ENCODE measurements at places on chromosomes 2 and 18.

DNA sequence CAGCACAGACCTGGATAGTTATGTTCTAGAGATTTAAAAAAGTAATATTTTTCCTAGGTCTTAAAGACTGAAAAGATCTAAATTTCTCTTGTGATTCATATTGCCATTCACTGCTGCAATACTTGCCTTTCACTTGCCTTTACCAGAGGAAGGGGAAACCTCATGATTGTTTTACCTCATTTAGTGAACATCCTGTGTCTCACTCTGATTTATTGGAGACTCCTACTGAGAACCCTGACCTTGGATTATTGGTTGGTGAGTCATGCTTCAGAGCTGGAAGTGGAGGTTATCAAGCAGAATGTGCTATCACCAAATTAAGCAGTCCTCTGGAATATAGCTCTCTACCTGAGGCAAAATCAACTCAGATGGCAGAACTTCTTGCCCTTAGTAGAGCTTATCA is 500.5 kb downstream of the TSN start:
- no peak for DNase-seq

GRCh38 chr2:85259101-85259590 is 68.6 kb downstream of the TGOLN2 start:
- DNase-seq, result no peak

DNA sequence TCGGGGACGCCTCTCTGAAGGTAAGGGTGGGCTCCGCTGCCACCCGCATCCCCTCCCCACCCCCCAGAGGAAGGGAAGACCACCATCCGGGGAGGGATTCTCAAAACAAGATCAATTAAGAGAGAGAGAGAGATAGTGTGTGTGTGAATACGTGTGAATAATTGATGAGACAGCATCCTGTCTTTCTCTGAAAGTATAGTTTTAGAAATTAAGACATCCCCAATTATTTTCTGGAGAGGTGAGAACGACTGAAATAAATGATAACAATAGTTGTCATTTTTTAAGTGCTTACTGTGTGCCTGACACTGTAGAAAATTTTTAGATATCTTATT is 751 bp downstream of the IL18R1 start:
- DNase-seq, result no peak

DNA sequence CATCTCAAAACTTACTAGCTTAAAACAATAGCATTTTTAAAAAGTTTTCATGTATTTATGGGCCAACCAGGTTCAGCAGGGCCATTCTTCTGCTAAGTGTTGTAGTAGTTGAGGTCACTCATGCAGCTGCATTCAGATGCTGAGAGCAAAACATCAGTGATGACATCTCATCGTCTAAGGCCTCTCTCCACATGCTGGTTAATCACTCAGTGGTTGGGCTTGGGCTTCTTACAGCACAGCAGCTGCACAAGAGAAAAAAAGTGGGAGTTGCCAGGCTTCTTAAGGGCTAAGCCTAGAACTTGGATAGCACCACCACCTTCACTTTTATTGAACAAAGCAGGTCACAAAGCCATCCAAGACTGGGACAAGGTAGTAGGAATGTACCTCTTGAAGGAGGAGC is 190.3 kb downstream of the IRS1 start:
- DNase-seq, result no peak

GRCh38 chr2:189267491-189267890 is 87.9 kb upstream of the COL5A2 start:
- no peak for DNase-seq

DNA sequence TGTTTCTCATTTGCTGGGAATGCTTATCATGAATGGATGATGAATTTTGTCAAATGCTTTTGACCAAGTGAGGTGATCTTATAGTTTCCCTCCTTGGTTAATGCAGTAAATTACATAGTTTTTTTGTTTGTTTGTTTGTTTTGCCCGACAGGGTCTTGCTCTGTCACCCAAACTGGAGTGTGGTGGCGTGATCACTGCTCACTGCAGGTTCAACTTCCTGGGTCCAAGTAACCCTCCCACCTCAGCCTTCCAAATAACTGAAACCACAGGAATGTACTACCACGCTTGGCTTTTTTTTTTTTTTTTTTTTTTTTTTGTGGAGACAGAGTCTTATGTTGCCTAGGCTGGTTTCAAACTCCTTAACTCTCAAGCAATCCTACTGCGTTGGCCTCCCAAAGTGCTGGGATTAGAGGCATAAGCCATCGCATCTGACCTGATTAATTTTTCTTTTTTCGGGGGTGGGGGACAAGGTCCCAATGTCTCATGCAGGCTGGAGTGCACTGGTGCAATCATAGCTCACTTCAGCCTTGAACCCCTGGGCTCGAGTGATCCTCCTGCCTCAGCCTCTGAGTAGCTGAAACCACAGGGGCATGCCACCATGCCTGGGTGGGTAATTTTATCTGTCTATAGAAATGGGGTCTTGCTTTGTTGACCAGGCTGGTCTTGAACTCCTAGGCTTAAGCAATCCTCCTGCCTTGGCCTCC is 48.6 kb downstream of the SMAD2 start:
- DNase-seq, result no peak

- no peak for DNase-seq
Observed at GRCh38 chr2:44948565-44949328, 7.2 kb downstream of the SIX3 start.

- DNase-seq, result no peak
Observed at GRCh38 chr2:42137125-42137841, 31.9 kb upstream of the EML4 start.

DNA sequence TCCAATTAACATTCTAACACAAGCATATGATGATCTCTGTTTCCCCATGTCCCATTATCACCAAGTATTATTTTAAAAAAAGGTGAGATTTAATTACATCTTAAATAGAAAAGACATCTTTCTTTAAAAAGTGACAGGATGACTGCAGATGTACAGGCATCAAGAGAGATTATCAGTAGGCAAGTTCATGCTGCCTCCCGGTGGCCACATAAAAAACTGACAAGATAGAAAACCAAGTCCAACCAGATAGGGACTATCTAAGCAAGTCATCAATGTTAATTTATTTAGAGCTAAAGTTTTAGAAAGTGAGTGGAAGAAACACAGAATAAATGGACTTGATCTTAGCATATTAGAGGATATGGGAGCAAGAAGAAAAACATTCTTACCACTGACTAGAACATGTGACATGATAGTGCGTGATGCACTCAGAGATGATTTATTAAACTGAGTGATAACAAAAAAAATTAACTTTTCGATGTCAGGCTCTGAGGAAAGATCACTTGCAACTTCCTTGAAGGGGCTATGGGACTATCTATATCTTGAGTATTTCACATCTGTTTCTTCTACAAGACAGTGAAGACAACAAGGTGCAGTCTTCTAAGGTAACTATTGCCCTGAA is 5.4 kb upstream of the TDRD15 start:
- DNase-seq, result no peak

DNA sequence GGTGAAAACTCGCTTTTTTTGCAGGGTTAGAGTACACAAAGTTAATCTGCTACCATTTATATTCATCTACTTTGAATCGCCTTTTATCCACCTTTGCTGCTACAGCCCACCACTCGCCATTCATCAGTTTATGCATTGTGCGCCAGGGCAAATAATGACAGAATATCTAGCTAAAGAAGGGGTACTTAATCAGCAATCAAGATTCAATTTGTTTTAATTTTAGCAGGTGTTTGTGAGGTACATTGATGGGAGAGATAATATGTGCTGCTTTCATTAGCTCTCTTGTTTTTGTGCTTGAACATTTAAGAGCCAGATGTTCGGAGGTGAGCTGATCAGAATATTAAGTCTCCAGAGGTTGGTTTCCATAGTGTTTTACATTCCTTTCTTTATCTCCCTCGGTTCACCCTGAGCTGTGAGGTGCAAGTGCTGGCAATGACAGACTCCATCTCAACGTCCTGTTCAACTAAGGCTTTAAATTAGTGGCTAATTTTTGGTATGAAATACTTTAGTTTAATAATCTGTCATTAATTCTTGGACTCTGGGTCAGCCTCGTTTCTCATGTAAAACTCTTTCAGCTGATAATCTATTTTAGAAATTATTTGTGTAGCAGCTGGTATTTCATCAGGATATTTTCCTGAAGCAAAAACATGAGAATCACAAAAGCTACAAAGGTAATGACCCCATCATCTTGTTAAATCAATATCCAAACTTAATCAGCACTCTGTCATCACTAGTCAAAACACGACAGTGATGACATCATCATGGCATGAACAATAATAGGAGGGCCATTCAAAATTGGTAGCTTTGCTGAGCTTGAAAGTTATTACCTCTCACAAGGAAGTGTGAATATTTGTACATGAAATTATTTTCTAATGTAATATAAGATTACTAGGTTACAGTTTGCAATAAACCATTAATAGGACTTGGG is 479.9 kb upstream of the FANCL start:
- no peak for DNase-seq

DNA sequence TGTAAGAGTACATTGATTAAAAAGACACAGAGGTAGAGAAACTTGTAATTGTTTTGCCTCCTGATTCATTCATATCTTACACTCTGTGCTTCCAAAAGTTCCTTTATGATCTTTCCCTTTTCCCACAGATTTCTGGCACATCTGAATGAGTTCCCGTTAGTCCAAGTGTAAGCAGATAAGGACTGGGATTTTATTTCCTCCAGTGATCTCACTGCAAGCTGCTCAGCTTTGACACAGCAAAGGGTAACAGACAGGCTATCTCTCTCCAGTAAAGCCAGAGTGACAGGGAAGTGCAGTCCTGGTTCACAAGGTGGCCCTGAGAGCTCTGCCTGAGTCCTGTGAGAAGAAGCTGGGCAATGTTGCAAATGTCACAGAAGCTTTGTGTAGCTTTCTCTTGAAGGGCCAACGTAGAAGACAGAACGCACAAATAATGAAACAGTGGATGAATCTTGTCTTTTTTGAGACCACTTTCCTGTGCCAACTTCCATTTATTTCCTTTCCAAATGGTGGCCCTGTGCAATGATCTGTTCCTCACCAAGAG is 32.5 kb upstream of the KCNE4 start:
- no peak for DNase-seq

DNA sequence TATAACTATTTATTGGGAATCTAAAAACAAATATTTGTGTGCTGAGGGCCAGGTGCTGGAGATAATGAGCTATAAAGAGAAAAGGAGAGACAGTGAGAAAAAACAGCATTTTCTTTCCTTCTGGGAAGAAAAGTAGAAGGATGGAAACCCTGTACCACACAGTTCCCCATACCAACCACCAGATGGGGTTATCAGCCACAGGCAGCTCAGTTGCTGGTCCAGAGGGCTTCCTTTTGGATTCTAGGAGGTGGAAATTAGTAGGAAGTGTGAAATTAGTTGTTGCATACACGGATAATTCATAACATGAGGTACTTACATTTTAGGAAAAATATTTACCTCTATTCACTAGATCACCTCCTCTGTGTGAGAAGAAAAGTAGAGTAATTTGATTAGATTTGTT is 237.0 kb upstream of the FOSL2 start:
- no peak for DNase-seq

DNA sequence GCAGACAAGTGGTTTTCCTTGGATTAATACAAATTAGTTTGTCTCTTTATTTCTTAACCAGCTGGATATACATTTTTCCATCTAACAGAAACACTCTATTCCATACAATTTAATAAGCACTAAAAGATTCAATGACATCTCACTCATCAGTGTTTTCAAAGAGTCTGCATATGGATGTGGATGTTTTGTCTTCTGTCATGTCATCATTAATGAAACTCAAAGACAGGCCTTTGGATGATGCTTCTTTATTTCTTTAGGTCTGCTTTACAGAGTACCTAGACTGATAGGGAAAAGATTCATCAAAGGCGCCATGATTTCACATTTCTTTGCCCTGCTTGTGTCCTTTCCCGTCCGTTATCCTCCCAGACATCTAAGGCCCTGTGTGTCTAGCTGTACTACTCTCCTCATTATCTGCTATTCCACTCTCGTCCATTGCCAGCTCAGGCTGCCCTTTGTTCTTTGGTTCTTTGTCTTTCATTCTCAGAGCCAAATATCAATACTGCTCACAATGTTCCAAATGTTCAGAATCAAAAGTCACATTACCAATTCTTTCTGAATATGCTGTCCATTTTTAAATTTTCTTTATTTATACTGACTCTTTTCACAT is 232.3 kb upstream of the CHAC2 start:
- no peak for DNase-seq

- DNase-seq, result no peak
Observed at GRCh38 chr2:9271691-9272090, 65.1 kb downstream of the ASAP2 start.

DNA sequence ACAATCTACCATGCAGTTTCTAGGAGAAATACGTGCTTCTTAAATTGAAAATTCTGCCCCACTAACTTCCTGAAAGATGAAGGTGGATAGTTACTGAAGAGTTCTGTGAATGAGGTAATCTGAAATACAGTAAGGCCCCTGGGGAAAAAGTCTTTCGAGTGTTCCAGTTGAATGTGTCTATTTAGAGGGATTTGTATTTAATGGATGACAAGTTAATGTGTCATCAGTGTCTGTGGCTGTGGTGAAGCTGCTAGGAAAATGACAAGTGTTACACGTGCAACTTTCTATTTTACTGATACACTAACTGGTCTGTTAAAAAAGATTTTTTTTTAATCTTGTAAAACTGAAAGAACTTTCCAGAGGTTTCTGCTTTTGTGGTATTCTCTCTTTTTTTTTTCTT is 384.6 kb downstream of the STK39 start:
- DNase-seq, result no peak

DNA sequence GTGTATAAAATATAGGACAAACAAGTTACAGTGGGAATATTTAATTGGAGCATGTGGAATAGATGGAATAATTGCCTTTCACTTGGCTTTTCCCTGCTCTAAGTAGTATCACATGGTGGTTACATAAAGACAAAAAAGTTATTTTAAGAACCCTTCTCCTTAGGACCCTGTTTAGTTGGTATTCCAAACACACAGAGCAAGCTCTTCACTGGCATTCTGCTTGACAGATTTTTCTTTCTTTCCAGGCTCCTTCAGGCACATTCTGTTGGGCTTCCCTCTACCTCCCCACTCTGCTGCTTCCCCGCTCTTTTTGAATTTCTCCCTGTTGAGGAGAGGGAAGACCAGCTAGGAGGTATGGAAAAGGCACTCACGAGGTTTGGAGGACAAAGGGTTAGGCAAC is 29.0 kb upstream of the DARS1 start:
- no peak for DNase-seq

DNA sequence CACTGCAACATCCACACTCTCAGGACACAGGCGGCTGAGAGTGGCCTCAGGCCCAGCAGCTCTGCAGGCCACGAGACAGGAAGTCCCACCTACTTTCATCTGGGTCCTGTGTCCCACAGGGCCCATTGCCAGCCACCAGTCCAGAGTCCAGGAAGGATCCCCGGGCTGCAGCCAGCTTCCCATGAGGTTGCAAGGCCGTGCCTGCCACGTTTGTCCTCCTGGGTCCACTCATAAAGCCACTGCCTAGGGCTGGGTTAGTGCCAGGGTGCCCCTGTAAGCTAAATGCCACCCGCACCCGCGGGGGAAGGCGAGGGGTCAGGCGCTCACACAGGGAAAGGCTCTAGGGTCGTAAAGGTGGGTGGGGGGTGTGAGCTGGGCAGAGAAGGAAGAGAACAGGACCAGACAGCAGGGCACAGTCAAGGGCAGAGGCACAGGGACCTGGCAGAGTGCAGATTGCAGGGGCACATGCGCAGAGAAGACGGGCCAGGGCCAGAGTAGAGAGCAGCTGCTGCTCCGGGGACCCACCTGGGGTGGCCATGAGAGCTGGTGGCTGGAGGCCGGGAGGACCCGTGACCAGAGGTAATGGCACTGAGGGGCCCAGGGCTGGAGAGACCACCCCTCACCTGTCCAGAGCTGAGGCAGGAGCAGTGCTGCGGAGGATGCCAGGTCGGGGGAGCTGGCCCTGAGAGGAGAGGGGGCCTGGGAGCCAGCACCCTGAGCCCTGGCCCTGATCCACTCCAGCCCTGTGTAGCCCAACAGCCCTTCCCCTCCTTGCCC is 8.0 kb downstream of the AGXT start:
- no peak for DNase-seq

- no peak for DNase-seq
Observed at GRCh38 chr2:173230181-173230580, 124.5 kb upstream of the CDCA7 start.
